ENCODE measurements at places on chromosomes 2 and 18.

- no peak for DNase-seq
These were observed 37.0 kb downstream of the TWIST2 start for GRCh38 chr2:238884812-238885408.

GRCh38 chr2:231355508-231356465 is 39.7 kb upstream of the B3GNT7 start:
- DNase-seq: no peak

GRCh38 chr2:29839306-29839705 is 82.1 kb downstream of the ALK start:
- DNase-seq: no peak

DNA sequence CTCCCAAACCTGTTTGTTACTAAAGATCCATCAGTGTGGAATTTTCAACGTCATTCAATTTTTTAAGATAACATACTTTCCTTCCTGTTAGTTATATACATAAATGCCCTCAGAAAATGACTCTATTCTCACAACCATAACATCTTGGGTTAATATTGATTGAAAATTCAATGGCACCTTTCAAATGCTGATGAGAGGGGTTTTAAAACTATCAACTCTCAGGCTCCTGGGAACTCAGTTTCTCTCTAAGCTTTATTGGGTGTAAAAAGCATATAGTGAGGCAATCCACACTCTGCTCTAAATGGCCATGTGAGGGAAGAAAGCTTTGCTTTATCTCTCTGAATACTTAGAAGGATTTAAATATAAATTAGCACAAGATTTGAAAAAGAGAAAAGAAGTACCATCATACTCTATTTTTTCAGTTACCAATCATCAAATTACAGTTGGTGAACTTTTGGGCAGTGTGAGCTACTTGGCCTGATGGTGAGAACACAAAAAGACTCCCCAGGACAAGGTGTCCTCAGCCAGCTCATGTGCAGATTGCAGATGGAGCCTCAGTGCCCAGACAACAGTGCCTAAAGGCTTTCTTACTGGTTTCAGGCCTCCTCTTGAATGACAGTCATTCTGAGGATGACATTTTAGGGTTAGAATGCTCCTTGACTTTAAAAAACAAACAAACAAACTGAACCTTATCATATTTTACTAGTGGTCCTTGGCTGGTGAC is 24.6 kb upstream of the CERS6 start:
- no peak for DNase-seq

- no peak for DNase-seq
These were observed 38.6 kb upstream of the CHST9 start for GRCh38 chr18:27223526-27224291.

Measured in NCI-H510A (cell line).